NCI-H526 treated with DMSO at 0.1 percent for 48 hours (cell line): ENCODE measurements at places on chromosomes 5 and 9.

DNA sequence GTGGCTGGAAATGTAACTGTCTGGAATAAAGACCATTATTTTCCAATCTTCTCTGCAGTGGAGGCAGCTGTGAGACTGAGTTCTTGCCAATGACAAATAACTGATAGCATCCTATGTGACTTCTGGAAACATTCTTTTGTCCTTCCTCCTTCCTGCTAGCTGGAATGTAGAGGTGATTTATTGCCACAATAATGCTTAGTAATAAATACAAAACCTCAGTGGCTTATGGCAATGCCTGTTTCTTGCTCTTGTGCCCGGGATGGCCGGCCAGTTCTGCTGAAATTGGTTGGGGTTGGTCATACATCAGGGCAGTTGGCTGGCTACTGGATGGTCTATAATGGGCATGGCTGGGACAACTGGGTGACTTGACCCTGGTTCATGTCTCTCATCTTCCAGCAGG lies 12.2 kb upstream of the TEX48 start:
- no peak for DNase-seq

GRCh38 chr5:55218967-55219366 lies 8.1 kb downstream of the MCIDAS start:
- peak; percentile 73 for DNase-seq

- no peak for DNase-seq
Observed at GRCh38 chr9:122348791-122349190, 22.0 kb upstream of the PTGS1 start.

GRCh38 chr5:178078197-178079010 lies 34.9 kb upstream of the N4BP3 start:
- DNase-seq: no peak
